ENCODE measurements at places on chromosomes 11 and 22. TPM values are rescaled to one million over a fixed set of nuclear protein-coding genes. Genes with fewer than 3 reads are reported as not detected.

PAMR1 gene
- 4.2 TPM for total RNA-seq

MISFA gene
- 2.1 TPM for total RNA-seq

RAG2 gene
- total RNA-seq, result not detected

SSH3 gene
- 35.9 TPM for total RNA-seq

C11orf91 gene
- not detected for total RNA-seq

CNTF gene
- total RNA-seq, result 2.1 TPM

POLR2F gene
- total RNA-seq, result 152 TPM

HMOX1 gene
- 22.0 TPM for total RNA-seq

FAM168A gene
- total RNA-seq, result 22.9 TPM

TPBGL gene
- 0.22 TPM for total RNA-seq

NPAS4 gene
- total RNA-seq, result not detected

DNA sequence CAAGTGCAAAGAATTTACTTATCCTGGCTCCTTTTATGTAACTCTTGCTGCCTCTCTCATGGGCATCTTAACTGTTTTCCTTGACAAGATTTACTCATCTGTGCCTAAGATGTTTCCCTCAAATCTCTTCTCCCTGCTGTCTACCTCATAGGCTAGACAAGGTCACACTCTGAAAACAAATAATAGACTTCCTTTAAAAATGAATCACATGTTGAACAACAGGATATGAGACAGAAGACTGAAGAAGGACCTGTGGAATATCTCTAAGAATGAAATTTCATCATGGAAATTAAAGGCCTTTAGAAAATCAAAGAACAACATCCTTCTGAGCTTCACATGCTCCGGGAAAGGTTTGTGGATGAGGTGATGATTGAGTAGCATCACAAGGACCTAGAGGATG lies 6.0 kb upstream of the SCGB2A2 start:
- DNase-seq, result no peak

- DNase-seq, result no peak
Observed at GRCh38 chr11:125233736-125234275, 69.3 kb downstream of the PKNOX2 start.

DNA sequence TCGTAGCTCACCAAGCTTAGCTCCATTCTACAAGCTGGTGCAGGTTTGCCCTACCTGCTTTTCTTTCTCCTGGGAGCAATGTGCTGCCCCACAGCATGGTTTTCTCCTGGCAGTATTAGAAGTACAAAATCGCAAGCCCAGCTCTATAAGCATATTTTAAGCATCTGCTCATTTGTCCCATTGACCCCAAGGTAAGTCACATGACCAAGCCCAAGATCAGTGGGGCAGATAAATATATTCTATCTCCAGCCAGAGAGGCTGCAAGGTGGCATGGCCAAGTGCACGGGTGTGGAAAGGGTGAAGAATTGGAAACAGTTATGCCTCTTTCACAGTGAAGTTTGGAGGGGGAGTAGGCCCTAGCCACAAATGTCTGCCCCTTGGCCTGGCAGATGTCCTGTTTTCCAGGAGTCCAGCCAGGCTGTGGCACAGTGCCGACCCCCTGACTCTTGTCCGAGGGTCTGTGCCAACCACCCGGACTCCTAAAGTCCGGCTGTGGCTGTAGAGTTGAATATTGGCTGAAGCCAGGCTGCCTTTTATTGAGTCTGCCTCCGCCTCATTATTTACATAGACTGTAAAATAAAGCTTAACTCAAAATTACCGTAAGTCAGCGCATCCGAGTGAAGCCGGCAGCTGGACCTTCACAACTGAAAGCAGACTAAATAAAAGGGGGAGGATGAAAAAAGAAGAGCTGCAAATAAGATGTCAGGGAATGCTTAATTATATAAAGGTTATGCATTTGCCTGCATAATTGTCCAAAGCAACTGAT lies 165.7 kb downstream of the COMMD9 start:
- DNase-seq, result no peak

DNA sequence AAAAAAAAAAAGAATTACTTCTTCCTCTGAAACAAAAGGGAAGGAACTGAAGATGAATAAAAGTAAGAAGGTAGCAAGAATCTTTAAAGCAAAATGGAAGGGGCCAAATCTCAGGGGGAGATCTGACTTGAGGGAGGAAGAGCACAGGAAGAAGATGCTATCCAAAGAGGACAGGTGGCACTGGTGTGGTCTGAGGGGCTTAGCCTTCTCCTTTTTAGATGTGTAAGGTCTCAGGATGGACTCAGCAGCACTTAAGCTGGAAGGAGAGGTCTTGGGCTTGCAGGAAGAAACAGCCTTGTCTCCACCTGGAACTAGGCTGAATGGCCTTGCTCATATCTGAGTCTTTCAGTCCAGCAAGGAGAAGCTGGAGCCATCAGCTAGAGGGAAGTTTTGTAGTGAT lies 5.0 kb upstream of the RNF169 start:
- no peak for DNase-seq

DNA sequence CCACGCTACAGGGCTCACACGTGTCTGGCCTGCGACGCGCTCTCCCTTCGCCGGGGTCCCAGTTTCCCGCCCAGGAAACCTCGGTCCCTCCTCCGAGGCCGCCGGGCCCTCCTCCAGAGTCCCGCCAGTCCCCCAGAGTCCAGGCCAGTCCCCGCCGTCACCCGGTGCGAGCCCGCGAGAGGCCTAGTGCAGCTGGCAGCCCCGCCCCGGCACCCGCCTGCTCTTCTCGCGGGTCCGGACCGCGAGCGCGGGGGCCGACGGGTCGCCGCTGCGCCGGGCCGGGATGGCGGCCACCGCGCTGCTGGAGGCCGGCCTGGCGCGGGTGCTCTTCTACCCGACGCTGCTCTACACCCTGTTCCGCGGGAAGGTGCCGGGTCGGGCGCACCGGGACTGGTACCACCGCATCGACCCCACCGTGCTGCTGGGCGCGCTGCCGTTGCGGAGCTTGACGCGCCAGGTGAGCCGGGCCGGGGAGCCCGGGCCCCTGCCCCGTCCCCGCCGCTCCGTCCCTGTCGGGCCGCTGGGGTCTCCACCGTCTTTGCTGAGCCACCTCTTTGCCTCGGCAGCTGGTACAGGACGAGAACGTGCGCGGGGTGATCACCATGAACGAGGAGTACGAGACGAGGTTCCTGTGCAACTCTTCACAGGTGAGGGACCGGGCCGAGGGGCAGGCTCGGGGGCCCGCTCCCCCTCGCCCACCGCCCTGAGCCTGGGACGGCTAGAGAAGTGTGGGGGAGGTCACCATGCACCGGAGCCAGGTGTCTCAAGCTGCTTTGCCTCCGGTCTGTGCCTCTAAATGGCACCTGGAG lies at the start of gene PTPMT1:
Gene PTPMT1, plus strand, starts transcription at position 260 of the 809 bp plus-strand sequence. Its CDS starts 24 bp downstream, at position 284.
- DNase-seq, result peak; percentile 95

- DNase-seq, result no peak
Observed at GRCh38 chr11:106466521-106467080, 389.1 kb downstream of the AASDHPPT start.

DNA sequence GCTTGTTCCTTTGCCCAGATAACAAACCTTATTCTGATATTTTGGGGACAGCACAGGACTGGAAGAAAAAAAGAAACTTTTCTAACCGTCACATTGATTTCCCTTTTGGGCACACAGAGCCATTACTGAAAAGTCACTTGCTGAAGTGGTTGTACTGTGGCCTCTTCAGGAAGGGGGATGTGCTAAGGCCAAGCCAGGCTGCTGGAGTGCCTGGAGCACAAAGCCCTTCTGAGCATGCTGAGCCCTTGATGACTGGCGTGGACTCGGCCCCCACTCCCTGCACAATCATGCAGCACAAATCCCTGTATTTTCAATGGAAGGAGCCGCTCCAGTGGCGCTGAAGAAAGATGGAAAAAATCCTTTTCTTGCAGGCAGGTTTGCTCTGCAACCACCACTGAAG lies 164.2 kb downstream of the NTM start:
- no peak for DNase-seq

DNA sequence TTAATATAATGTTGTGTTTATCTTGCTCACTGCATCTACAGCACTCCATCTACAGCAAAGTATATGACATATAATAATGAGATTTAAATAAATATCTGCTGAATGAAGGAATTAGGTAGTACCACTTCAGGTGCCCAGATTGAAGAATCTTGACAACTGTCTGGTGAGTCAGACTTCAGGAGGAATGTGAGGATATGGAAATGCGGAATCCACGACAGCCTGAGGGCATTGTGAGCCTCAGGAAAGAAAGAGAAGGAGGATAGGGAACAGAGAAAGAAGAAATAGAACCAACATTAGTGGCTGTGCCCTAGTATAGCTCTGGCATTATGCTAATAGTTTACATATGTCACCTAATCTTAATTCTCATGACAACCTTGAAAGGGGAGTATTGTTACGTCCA lies 304.4 kb downstream of the AASDHPPT start:
- DNase-seq, result no peak

- no peak for DNase-seq
Observed at GRCh38 chr11:127965939-127966668, 621.3 kb downstream of the ETS1 start.

GRCh38 chr11:85822814-85823213 lies 11.9 kb upstream of the SYTL2 start:
- no peak for DNase-seq

- no peak for DNase-seq
Observed at GRCh38 chr11:43072096-43072495, 239.7 kb upstream of the API5 start.

DNA sequence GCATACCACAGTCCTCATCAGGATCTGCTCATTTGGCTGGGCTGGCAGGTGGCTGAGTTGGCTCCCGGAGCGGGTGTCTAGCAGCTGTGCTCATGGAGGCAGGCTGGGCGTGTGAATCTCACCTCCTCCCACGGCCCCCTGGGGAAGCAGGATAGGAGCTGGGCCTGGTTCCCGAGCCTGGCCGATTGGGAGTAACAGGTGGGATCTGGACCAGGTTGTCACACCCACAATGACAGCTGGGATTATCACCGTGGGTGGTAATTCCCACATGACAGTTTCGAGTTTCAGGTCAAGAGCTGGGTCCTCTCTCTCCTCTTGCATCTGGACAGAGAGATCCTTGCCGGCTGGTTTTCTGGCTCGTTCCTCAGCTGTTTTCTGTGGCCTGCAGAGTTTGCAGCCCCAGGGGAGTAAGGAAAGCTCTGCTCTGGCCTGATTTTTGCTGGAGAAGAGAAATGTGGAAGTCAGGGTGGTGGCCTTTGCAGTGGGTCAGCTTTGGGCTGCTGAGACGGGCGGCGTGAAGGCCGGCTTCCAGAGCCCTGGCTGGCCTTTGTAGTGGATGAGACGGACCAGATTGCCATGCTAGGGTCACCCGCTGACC lies 57.0 kb downstream of the BCR start:
- DNase-seq, result no peak

DNA sequence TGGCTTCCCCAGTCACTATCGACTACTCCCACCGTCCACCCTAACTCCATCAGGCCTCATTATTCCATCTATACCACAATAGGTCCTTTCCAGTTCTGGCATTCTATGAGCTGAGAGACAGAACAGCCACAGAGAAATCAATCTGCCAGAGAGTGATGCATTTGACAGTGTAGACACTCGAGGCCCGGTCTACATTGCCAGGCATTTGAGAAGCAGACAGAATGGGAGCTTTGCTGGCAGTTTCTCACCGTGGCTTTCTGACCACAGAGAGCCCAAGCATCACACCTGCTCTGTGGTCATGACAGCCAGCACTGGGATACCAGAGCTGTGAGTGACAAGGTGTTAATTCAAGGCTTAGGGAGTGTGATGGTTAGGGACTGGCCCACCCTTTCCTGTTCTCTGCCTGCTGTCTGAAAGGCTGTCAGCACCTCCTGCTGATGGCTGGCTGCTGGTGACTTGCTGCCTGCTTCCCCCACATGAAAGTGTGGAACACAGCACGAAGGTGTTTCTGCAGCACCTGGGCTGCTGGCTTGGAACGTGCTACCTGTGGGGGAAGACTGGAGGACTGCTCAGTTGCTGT lies 137.8 kb downstream of the KIRREL3 start:
- DNase-seq, result no peak

DNA sequence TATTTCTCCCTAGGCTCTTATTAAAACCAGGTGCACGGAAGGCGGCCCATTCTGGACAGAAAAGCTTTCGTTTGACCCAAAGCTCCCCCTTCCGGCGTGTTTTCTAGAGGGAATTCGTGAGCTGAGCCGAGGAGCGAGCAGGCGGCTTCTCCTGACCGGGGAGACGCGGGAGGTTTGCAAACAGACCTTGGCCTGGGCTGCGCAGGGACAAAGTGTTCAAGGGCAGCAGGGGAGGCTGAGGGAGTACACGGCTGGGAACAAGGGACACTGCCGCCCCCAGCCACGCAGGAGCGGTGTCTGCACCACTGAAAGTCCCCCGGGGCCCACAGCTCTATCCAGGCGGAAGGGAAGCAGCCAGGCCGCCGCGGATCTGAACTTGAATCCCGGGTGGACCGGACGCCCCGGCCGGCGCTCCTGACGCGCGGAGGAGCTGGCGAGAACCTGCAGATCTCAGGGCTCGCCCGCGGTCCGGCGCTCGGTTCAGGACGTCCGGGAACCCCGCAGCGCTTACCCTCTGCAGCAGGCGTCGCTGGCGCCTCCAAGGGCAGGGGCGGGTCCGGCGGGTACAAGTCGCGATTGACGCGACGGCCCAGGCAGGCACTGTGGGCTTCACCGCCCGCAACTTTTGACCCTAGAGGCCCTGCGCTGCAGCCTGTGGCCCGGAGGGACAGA lies 101.9 kb downstream of the WT1 start:
- DNase-seq, result peak; percentile 90

GRCh38 chr11:109153836-109154235 lies 268.2 kb upstream of the C11orf87 start:
- no peak for DNase-seq

DNA sequence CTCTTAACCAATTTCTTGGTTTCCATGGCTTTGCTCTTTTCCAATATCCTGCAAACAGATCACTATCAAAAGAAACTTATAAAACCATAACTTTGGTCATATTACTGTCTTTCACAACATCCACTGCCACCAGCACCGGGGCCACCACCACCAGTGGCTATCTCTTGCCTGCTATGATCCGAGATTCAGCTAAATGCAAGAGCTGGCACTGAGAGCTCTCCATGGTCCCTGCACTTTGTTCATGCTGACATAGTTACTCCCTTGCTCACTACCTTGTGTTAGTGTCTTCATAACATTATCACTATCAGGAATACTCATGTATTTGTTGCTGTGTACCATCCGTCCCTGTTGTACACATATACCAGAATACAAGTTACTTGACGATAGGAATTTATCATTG lies 299.0 kb downstream of the ETS1 start:
- no peak for DNase-seq

DNA sequence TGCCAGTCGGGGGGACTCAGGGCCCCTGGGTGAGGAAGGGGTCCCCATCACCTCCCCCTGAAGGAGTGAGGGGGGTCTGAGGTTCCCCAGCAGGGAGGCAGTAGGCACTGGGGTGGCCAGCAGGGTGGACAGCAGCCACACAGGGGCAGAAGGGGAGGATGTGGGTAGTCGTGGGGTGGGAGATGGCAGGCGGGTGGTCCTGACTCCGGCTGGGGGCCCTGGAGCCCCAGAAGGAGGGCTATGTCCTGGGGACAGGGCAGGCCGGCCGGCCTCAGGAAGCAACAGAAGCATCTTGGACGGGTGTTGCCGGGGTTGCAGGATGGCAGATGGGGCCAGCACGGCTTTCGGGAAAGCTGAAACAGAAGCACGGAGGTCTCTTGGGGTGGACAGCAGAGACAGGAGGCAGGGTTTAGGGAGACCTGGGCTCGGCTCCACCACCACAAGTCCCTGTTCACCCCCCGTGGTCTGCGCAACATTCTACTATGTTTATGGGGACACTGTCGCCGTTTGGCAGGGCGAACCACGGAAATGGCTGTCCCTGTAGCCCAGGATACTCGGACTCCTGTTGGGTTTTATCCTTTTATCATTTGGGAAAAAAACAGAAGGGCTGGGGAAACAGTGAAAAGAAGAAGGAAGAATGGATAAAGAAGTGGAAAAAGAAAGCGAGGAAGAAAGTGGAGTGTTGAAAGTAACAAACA lies 14.1 kb downstream of the VWCE start:
- DNase-seq, result peak; percentile 63

- no peak for DNase-seq
Observed at GRCh38 chr11:46445920-46446771, 54.6 kb upstream of the CHRM4 start.

Data from upper lobe of left lung (tissue), 6 donors.